Effector CD4-positive, alpha-beta T cell (primary cell): ENCODE measurements at places on chromosomes 5 and 9.

DNA sequence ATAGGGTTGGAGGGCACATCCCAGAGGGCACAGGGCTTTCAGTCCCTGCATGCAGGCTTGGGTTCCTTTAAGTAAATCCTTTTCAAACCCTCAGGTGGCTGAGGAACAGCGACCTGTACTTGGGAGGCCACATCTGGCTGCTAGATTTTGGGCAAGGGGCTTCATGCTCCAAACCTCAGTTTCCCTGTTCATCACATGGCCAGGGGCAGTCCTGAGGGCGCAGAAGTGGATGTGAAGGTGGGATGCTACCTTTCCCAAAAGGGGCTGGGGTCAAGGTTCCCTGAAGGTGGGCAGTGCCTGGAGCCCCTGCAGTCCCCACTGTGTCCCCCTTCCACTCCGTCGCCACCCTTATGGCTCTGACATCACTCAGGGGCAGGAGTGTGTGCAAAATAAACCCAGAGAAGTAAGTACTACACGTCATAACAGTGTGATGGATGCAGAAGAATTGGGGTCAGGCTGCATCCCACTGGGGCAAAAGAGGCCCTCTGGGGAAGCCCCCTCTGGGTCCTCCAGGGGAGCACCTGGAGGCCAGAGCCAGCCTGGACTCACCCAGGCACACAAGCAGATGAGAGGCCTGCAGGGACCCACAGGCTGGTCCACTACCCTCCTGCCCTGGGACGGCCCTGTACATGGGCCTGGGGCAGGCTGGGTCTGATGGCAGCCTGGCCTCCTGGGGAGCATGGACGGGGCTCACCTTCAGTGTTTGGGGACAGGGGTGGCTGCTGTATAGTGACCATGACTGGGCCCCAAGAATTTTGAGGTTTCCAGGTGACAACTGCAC is 1.9 kb upstream of the CARD19 start:
- DNase-seq = no peak

GRCh38 chr5:121745407-121745806 is 106.3 kb upstream of the FTMT start:
- DNase-seq = no peak

DNA sequence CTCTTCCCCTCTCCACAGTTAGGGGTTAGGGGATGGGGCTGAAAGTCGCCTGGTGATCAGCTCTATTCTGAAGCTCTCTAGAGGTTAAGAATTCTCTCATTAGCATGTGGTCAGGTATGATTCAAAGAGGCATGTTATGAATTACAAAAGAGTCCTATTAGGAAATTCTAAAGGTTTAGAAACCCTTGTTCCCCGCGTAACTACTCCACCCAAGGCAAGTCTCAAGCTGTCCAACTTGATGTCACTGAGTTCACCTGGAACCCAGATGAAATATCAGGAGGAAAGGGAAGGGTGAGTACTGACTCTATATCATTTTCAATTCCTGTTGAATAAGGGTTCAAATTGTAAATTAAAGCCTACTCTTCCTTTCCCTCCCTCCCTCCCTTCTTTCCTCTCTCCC is 18.1 kb upstream of the RNF145 start:
- DNase-seq = no peak

DNA sequence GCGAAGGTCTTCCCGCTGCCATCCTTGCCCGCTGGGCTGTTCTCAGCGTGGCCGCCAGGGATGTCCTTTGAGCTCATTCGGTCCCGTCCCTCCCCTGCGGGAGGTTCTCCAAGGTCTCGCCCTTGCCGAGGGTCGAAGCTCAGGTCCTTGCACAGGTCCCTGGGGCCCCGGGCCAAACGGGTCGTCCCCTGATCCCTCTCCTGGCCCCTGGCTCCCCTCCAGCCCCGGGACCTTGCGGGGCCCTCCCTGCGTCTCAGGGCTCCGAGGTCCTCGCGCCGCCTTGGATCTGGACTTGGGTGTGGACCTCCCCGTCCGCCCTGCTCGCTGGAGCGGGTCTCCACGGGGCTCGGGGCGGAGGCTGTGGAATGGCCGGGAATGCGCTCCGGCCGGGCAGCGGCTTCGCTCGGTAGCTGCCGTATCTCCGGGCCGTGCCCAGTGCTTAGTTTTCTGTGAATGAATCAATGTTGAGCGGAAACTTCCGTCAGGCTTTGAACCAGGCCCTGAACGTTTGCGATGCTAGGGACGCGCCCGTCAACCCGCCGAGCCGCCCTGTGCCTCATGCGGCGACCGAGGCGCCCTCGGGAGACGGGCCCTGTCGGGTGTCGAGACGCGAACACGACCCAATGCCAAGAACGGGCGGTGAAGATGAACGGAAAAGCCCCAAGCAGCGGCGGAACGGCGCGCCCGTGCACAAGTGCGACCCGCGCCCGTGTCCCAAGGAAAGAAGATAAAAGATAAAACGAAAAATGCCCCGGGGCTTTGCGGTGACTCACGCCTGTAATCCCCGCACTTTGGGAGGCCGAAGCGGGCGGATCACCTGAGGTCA is 780 bp downstream of the RNU6ATAC start:
- peak; percentile 59 for DNase-seq

DNA sequence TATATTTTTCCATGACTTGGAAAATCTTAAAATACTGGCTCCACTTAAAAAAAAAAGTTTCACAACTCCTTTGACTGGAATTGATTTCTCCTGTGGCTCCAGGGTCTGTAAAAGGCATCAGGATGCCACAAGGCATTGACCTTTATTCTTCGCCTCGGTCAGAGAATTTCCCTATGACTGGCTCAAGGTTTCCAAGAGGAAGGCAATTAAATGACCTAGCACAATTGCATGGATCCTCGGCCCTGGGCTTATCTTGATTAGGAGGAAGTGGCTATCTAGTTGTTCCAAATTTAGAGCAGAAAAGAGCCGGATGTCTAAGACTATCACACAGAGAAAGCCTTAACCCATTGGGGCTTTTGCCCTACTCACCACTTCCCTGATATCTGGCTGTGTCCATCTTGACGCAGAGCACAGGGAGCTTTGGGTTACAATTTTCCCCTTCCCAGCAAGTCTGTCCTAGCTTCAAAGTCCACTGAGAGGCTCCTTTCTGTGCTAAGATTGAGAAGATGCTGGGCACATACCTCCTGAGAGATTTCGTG is 56.9 kb upstream of the COL15A1 start:
- no peak for DNase-seq

DNA sequence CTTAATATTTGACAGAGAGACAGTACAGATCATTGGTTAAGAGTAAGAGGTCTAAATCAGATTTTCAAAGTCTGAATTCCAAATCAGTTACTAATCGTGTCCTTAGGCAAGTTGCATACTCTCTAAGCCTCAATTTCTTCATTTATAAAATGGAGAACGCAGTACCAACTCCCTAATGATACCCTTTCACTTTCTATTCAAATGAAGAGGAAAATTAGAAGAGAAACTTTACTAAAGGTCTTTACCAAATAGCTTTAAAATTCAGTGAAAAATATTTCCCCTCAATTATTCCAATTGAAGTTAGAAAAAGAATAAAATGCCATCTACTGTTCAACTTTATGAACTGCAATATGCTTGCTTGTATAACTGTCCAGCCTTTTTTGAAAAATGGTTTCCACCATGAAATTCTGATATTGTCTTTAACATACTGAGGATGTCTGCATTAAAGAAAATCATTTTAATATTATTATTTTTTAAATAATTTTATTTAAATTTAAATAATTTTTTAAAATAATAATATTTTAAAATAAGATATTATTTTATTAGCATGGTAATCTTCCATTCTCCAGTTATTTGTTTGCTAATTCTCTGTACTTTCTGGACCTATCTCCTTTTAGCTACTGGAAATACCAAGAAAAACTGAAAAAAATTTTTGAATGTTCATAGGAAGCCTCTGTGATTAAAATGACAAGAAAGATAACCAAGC is 36.0 kb downstream of the POC5 start:
- DNase-seq = no peak

- DNase-seq = no peak
Observed at GRCh38 chr9:69472101-69472620, 147.1 kb downstream of the ENTREP1 start.

DNA sequence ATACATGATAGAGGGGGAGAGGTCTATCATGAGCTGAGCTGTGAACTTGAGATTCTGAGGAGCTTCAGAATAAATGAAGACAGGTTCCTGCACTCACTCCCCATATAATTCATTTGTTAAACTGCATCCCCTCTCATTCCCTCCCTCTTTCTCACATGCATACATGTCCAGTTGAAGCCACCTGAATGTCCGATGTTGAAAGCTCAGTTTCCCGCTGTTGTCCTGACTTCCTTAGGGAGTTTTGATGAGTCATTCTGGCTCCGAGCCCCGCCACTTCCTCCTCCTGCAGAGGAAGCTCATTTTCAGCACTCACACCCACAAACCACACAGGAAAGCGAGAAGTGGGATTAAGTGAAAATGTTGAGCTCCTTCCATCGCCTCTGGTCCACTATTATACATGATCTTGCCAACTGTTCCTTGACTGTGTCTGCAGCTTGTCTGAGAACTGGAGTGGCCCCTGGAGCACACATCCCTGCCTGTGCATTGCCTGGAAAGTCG is 121.2 kb downstream of the CEMIP2 start:
- DNase-seq = no peak

DNA sequence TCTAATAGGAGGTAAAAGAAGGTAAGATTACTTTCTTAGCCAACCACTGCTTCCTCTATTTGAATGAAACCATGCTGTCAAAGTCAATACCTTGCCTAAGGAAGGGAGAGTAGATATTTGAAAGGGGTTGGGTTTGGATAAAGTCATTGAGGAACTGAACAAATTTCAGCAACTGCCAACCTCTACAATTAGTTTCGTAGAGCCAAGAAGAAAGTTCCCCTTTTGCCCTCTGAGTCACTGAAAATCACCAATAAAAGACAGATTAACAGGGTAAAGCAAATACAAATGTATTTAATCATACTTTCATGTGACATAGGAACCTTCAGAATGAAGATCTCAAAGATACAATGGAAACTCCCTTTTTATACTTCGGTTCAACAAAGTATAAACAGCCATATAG is 615.7 kb downstream of the GABRG2 start:
- DNase-seq = no peak

DNA sequence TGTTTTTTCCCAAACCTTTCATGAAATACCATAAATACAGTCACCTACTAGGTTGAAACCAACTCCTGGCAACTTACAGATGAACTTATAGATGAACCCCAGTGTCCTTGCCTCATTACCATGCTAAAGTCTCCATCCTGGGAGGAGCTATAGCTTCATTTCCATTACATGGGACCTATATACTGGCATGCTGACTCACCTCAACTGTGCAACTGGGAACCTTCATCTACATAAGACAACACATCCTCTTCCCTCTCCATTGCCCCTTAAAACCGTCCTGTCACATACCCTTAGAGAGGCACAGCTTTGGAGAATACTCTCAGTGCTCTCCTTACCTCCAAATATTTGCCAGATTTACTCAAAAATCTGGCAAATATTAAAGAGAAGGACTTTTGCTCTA is 638.3 kb downstream of the HTR1A start:
- no peak for DNase-seq
